Thyroid gland (tissue), 4 donors: ENCODE measurements at places on chromosomes 4 and X.

GRCh38 chr4:77360451-77360850, 203.4 kb downstream of the CCNG2 start:
- H3K27ac ChIP-seq = no peak overlapping the region
- peak; percentile 48 for DNase-seq
- H3K4me3 ChIP-seq = no peak overlapping the region
- H3K4me1 ChIP-seq = peaks cover 7% of the 10 kb centered on the region
- H3K27me3 ChIP-seq = no peaks in the 10 kb centered on the region
- H3K36me3 ChIP-seq = no peaks in the 10 kb centered on the region

GRCh38 chr4:177975315-177975987, 533.2 kb upstream of the AGA start:
- no peak overlapping the region for H3K4me3 ChIP-seq
- H3K4me1 ChIP-seq = no peaks in the 10 kb centered on the region
- no peaks in the 10 kb centered on the region for H3K27me3 ChIP-seq
- no peak overlapping the region for H3K27ac ChIP-seq
- DNase-seq = no peak

DNA sequence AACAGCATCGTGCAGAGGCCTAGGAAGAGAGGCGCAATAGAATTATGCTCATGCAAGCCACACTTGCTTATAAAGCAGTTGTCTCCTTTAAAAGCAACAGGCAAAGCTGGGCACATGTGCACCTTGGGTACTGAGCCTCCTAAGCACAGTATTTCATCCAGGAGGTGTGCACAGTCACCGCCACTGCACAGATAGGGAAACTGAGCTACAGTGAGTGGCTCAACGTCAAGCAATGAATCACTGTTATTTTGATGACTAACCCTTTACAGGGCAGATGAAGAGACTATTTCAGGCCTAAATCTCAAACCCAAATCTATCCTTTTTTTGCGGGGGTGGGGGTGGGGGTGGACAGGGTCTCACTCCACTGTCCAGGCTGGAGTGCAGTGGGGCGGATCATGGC, 42.3 kb downstream of the BCOR start:
- no peaks in the 10 kb centered on the region for H3K4me1 ChIP-seq
- no peak overlapping the region for H3K27ac ChIP-seq
- DNase-seq = no peak
- no peak overlapping the region for H3K4me3 ChIP-seq

- H3K4me3 ChIP-seq = no peak overlapping the region
- no peaks in the 10 kb centered on the region for H3K36me3 ChIP-seq
- H3K27me3 ChIP-seq = no peaks in the 10 kb centered on the region
- H3K27ac ChIP-seq = no peak overlapping the region
These were observed 101.2 kb upstream of the MYOZ2 start for GRCh38 chr4:119034276-119035008.
